Upper lobe of right lung (tissue), 1 donor: ENCODE measurements at places on chromosomes 5 and 9. TPM values are rescaled to one million over a fixed set of nuclear protein-coding genes. Genes with fewer than 3 reads are reported as not detected.
A peak's percentile ranks its signal among the peaks of the same experiment; 100 is the strongest.

- peak; percentile 70 for DNase-seq
Observed at GRCh38 chr9:93082841-93083411, 13.1 kb upstream of the CARD19 start.

GRCh38 chr5:5430136-5430535, 7.7 kb downstream of the ICE1 start:
- no peak for DNase-seq

DNA sequence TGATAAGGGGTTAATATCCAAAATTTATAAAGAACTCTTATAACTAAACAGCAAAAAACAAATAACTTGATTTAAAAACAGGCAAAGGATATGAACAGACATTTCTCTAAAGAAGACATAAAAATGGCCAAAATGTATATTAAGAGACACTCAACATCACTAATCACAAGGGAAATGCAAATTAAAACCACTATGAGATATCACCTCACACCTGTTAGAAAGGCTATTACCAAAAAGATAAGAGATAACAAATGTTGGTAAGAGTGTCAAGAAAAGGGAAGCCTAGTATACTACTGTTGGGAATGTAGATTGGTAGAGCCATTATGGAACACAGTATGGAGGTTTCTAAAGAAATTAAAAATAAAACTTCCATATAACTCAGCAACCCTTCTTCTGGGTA, 19.4 kb upstream of the SH3TC2 start:
- DNase-seq: no peak

DNA sequence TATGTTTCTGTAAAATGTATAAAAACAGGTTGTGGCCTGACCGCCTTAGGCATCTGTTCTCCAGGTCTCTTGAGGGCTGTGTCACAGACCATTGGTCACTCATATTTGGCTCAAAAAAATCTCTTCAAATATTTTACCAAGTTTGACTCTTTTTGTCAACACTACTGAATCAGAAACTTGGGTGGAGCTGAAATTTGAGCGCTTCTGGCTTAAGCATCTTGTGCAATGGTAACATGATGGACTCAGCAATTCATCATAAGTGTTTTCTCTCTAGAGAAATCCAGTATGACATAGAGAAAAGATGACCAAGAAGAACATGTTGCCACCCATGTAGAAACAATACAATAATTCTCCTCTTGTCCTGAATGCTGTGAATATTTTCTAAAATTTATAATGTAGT, 387.9 kb downstream of the MAT2B start:
- DNase-seq: no peak

ZNG1F gene
- total RNA-seq: 9.3 TPM

GRCh38 chr9:81801190-81801589, 111.8 kb upstream of the TLE1 start:
- DNase-seq: no peak

KCNIP1 gene
- 2.7 TPM for total RNA-seq

DRD1 gene
- 0.58 TPM for total RNA-seq

PCDHGB6 gene
- 7.5 TPM for total RNA-seq
